ENCODE measurements at places on chromosomes 5 and 9. TPM values are rescaled to one million over a fixed set of nuclear protein-coding genes. Genes with fewer than 3 reads are reported as not detected.

- no peak for DNase-seq
These were observed 138.6 kb downstream of the TRIO start for GRCh38 chr5:14281746-14282181.

GRCh38 chr5:164361986-164362385 is 856.6 kb downstream of the MAT2B start:
- DNase-seq, result no peak

GRCh38 chr9:125977223-125977622 is 230.1 kb downstream of the PBX3 start:
- no peak for DNase-seq

Gene SYK
- 24.2 TPM for total RNA-seq

Gene PCDHB6
- total RNA-seq, result not detected

GRCh38 chr5:14245132-14245925 is 102.2 kb downstream of the TRIO start:
- DNase-seq, result no peak

DNA sequence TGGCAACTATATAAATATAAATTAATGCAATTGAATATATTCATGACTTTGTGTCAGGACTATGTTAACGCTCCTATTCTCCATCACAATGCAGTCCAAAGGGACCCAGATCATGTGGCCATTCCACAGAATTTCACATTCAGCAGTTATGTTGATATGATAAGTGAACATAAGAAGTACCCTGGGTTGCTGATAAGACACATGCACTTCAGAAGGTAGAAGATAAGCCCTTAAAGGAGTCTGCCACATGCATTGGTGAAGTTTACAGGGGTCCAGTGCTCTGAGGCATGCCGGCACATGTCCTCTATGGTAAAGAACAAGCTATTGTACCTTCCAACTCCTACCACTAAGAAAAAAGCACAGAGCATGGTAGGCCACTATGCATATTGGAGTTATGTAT is 76.4 kb downstream of the PHAX start:
- no peak for DNase-seq

GRCh38 chr5:95406426-95407090 is 15.4 kb downstream of the FAM81B start:
- no peak for DNase-seq

- DNase-seq, result no peak
These were observed 746 bp upstream of the NPM1 start for GRCh38 chr5:171386861-171387344.

DNA sequence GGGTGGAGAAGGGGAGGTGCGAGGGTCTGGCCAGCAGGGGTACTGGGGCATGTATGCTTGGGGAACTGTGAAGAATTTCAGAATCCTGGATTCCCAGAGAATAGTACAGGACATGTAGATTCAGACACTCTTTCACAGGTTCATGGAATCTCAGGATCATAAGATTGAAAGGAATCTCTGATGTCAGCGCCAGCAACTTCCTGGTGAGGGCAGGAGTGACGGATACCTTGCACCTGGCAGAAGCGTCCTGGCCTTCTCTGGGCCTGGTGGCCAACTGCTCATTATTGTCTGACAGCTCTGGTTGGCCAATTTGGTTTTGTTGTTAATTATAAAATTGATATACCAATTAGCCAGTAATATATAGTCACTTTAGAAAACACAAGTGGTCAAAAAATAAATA is 6.9 kb downstream of the GM2A start:
- DNase-seq, result no peak

Gene SHOC1
- total RNA-seq, result not detected

Gene SLC46A2
- total RNA-seq, result not detected

Gene TAF11L5
- not detected for total RNA-seq

Gene GPX3
- total RNA-seq, result 36.4 TPM

- DNase-seq, result no peak
These were observed 179.2 kb downstream of the RFK start for GRCh38 chr9:76215066-76215465.

GRCh38 chr9:129849901-129850300 is 14.6 kb downstream of the USP20 start:
- DNase-seq, result no peak

Gene SPINK13
- not detected for total RNA-seq

DNA sequence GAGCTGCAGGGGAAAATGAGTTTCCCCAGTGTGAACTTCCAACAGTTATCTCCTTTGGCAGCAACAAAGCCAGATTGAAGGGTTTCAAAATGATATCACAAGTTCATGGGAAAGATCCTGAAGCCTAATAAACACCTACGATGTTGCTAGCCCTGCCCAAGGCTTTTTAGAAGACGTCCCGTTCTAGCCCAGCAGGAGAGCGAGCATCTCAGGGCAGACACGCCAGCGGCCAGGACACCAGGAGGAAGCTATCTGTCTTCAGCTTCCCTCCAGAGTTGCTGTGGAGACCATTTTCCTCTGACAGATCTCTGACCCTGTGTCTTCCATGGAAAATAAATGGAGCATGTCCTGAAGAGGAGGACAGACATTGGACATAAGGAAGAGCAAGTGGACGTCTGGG is 98.4 kb downstream of the FBXO38 start:
- DNase-seq, result no peak

DNA sequence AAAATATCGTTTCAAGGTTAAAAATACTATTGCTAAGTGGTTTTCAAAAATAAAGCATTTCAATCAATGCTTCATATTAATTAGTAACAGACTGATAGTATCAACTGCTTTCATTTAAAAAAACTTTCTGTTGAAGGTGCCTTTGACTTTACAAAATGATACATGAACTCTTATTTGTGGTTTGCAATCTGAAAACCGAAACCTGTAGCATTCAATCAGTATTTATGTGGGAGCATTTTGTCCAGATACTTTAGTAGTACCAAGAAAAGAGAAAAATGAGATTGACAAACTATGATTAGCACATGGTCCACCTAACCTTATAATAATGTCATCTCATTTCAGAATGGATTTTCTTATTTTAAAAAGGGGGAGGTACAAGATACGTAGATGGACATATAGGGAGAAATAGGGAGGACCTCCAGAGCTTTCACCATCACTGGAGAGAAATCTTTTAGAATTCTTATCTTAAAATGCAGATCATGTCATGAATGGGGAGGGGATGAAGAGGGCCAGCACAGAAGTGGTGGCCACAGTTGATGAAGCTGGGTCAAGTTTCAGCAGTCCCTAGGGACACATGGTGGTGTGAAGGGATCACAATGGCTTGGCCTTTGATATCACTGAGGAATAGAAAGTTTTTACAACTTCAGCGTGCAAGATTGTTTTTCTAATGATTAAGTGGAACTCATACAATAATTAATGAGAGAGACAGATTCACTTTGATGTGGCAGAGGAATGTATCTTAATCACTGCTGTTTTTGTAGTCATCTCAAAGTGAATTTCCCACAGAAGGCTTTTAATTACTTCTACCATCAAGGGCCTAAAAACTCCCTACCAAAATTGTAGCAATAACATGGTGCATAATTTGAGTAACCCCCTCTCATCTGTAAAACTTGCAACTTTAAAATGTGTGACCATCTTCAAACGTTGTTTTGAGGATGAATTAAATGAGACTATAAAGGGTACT is 322.3 kb upstream of the EDIL3 start:
- DNase-seq, result no peak

Gene ARL10
- total RNA-seq, result 0.03 TPM

- DNase-seq, result no peak
These were observed 75.2 kb upstream of the NFIB start for GRCh38 chr9:14389146-14389545.

GRCh38 chr9:38707885-38708637 is 11.9 kb downstream of the FAM240B start:
- DNase-seq, result peak; percentile 7

DNA sequence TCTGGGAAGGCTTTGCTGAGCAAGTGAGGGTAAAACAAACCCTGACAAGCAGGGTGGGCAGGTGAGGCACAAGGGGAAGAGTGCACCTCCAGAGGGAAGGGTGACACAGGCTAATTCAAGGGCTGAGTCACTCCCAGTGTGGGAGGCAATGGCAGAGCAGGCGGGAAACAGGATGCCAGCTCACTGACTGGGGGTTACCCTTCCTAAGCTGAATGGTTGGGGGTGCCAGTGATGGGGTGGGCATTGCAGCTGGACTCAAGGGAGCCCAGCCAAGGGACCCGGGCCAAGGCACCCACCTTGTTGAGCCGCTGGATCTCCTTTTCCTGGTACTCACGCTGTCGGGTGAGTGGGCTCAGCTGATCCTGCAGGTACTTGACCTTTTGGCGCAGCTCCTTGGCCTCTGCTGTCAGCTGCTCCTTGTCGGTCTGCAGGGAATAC is 18.4 kb downstream of the GPX3 start:
- DNase-seq, result no peak

DNA sequence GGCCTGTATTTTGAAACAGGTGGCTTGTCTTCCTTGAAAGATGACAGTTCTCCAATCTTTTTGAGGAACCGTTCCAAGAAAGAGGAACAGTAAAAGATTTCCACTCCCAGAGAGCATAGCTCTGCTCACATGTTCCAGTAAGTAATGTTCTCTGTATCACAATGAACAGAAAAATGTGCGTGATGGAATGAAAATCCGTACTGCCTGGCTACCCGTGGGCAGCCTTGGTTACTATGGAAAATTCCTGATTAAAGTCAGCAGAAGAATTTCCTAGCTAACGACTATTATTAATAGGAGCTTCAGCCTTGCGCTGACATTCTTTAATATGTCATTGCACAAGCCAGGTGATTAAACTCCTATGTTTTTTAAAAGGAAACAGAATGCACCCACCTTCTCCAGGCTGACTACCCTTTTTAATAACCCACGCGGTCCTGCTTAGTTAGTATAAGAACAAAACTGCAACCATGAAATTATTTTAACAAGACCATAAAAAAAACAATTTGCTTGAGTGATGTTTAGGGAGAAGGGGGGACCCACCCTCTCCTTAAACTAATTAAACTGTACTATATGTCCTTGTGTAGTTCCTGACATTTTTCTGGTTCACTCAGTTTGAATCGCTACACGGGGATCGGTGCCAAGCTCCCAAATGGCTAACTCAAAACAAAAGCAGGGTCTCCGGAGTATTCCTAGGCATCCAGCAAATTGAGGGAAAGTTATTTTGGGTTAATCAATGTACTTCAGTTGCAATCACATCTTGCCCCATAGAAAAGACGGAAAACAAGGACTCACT is 54.8 kb upstream of the CPEB4 start:
- no peak for DNase-seq

- DNase-seq, result no peak
These were observed 16.9 kb upstream of the PFDN1 start for GRCh38 chr5:140319833-140320232.

Gene JAK2
- 1.3 TPM for total RNA-seq

- DNase-seq, result no peak
These were observed 95.3 kb downstream of the IRX2 start for GRCh38 chr5:2656206-2656605.

- peak; percentile 64 for DNase-seq
These were observed 47.4 kb upstream of the BARX1 start for GRCh38 chr9:94002316-94003140.

DNA sequence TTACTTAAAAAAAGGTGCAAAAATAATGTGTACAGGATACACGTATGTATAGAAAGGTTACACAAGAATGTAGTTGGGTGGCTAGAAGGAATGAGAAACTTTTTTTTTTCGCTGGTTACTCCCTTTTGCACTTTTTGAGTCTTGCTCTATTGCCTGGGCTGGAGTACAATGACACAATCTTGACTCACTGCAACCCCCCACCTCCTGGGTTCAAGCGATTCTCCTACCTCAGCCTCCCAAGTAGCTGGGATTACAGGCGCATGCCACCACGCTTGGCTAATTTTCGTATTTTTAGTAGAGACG is 15.8 kb downstream of the FBXW11 start:
- DNase-seq, result no peak

- DNase-seq, result no peak
These were observed 155.5 kb downstream of the PALM2AKAP2 start for GRCh38 chr9:109935406-109936087.

GRCh38 chr9:121698627-121699570 is 47.5 kb downstream of the DAB2IP start:
- DNase-seq, result no peak

DNA sequence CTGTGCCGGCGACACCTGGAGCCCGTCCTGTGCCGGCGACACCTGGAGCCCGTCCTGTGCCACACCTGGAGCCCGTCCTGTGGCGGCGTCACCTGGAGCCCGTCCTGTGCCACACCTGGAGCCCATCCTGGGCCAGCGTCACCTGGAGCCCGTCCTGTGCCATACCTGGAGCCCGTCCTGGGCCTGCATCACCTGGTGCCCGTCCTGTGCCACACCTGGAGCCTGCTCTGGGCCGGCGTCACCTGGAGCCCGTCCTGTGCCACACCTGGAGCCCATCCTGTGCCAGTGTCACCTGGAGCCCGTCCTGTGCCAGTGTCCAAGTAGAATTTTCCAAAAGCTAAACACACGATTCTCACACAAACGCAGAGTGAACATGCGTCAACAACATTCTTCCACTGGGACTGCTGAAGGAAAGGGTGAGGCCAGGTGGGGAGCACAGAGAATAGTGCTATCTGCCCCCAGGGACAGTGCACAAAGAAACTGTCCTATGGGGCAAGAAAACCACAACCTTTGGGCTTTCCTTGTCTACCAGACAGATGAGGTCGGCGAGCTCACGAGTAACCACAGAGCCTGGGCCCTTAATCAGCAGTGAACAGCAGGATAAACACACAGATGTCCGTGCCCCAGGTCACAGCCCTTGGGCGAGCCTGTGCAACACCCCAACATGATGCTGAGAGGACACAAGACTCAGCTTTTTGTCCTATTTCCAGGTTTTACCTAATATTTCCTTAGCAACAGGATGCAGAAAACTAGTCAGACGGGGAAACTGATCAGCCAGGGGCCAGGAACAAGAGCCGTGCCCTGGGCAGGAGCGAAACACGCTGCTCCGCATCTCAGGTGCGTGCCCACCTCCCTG is 7.9 kb downstream of the QSOX2 start:
- no peak for DNase-seq

- no peak for DNase-seq
These were observed 221.6 kb downstream of the MAT2B start for GRCh38 chr5:163727028-163727427.

DNA sequence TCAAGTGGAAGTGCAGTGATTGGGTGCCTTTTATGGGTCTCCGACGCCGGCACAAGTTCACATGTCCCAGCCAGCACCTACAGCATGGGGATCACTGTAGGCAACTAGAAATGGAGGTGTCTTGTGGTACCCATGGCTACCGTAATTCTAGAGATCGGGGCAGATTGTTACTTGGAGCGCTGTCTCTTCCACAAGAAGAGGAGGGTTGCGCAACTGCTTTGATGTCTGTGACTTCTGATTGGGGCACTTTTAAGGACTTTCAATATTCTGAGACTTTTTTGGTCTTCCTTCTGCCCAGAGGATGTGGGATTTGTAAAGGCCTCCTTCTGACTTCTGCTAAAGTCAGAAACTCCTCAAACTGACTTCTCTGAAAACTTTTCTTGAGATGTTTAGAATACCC is 41.9 kb downstream of the GLRX start:
- no peak for DNase-seq

Gene RAD17
- 14.9 TPM for total RNA-seq

DNA sequence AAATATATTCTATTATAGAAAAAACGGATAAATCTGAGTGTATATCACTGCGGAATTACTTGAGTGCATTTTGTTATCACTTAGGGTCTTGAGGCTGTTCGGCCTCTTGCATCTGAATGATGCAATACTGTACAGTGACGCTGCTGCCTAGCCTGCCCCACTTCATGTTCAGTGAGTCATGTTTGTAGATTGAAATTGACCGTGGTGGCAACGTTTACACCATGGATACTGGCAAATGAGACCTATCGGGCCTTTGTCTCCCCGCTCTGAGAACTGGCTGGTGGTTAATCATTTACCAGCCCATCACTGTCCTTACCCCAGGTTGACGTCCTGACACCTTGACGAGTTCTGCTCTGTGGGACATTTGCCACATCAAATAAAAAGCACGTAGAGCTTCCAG is 510.1 kb upstream of the ADAMTS16 start:
- DNase-seq, result no peak

- no peak for DNase-seq
These were observed 5.9 kb upstream of the TAL2 start for GRCh38 chr9:105656131-105656921.

Gene OR13C9
- not detected for total RNA-seq

All from HT-29 (cell line).